ENCODE measurements at places on chromosomes 11 and 22. TPM values are rescaled to one million over a fixed set of nuclear protein-coding genes. Genes with fewer than 3 reads are reported as not detected.

DNA sequence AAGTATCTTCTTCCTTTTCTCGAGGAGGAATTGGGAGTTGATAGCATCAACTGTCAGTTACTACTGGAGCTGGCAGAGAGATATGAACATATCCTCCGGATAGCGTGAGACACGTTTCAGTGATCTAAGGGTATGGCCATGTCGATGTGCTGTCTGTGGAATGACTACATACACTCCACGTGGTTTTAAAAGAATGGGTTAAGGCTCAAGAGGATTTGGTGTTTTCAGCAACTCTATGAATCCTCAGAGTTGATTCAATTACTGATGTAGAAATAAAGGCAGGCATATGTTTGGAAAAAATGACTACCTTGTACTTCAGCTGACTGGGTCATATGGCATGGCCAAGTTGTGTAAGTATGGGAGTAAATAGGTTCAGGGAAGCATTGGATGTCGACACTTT lies 22.9 kb downstream of the MMP13 start:
- H3K4me1 ChIP-seq, result no peaks in the 10 kb centered on the region
- H3K36me3 ChIP-seq, result no peaks in the 10 kb centered on the region
- no peaks in the 10 kb centered on the region for H3K27me3 ChIP-seq
- no peak overlapping the region for H3K27ac ChIP-seq

DNA sequence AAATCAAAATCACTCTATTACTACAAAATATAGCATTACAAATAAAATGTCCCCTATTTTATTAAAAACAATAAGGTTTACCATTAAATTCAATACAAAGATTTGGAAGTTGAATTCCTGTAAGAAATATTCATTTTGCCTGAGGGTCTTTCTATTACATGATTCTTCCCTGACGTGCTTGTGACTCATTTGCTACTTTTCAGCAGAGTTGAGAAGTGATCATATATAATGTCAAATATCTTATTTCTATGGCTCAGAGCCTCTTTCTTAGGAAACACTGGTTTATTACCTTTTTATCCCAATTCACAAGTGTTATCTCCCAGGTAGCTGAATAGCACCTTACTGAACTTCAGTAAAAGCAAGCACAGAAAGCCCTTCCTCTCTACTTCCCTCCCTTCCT lies 65.2 kb upstream of the CNTN5 start:
- H3K4me3 ChIP-seq, result no peak overlapping the region
- no peak for DNase-seq
- no peaks in the 10 kb centered on the region for H3K36me3 ChIP-seq
- no peak overlapping the region for H3K27ac ChIP-seq
- no peaks in the 10 kb centered on the region for H3K27me3 ChIP-seq

The HOATZ gene
- not detected for total RNA-seq

The DAGLA gene
- total RNA-seq, result 4.3 TPM

GRCh38 chr11:64517992-64518391 lies 73.0 kb upstream of the SLC22A12 start:
- no peak overlapping the region for H3K27ac ChIP-seq
- H3K27me3 ChIP-seq, result no peaks in the 10 kb centered on the region
- peak; percentile 26 for DNase-seq
- H3K36me3 ChIP-seq, result no peaks in the 10 kb centered on the region
- H3K4me1 ChIP-seq, result no peaks in the 10 kb centered on the region

DNA sequence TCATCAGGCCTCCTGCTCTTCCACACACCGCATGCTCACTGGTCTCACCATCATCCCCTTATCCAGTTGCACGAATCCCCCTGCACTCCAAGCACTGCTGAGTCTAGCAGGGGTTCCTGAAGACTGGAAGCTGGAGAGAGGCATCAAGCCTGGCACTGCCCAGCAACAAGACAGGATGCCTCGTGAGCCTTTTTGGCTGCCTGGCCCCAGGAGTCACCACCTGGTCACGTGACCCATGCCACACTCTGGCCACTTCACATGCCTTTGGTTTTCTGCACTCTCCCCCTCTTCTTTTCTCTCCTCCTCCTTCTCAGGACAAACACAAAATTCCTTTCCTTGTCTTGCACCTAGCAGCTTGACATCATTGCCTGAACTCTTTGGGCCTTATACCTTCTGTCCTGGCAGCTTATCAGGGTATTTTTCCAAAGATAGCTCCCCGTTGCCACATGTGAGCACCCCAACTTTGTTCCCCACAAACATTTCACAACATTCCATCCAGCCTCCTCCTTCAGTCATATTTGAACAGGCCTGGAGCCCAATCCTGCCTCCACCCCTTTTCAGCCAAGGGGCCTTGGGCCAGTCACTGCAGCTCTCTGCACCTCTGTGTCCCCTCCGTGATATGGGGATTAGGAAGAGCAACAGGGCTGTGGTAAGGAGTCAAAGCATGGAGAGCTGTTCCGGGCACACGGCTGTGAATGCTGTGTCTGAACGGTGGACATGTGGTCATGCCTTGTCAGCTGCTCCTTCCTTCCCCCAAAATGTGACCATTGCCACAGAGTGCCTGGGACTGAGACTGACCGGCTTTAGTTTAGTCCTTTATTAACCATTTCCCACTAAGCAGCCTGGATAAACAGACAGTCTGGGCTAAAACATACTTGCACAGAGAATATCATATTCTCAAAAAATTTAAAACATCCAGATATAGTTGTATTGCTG lies 2.8 kb upstream of the PACSIN2 start:
- no peaks in the 10 kb centered on the region for H3K27me3 ChIP-seq
- no peak overlapping the region for H3K4me3 ChIP-seq
- peaks cover 2% of the 10 kb centered on the region for H3K4me1 ChIP-seq
- H3K36me3 ChIP-seq, result peaks cover 5% of the 10 kb centered on the region

The MS4A4E gene
- not detected for total RNA-seq

GRCh38 chr11:92775003-92775676 lies 194.3 kb upstream of the MTNR1B start:
- no peaks in the 10 kb centered on the region for H3K36me3 ChIP-seq
- no peak for DNase-seq
- H3K27ac ChIP-seq, result no peak overlapping the region
- no peak overlapping the region for H3K4me3 ChIP-seq
- no peaks in the 10 kb centered on the region for H3K4me1 ChIP-seq

DNA sequence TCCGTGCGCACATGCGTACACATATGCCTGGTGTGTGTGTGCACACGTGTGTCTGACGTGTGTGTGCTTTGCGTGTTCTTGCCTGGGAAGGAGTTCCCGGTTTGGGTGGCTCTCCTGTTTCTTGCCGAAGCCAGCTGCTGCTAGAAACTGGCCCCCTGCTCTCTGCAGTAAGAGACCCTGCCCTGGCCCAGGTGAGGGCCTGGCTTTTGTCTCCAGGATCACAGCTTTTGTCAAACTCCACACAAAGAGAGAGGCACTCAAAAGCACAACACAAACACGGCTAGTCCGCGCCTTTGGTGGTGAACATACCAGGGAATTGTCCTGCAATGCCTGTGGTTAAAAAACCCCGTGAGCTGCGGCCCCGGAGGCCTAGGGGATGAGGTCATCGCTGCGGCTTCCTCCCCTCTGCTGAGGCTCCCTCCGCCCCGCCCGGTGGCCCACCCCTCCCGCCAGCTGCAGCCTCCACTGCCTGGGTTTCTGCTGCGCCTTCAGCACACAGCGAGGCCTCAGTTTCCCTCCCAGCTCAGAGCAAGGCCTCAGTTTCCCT lies 88.9 kb downstream of the KCNQ1 start:
- peak overlapping the region; percentile 9 for H3K4me3 ChIP-seq
- peaks cover 2% of the 10 kb centered on the region for H3K4me1 ChIP-seq
- H3K27ac ChIP-seq, result peak overlapping the region; percentile 2
- peak; percentile 88 for DNase-seq
- no peaks in the 10 kb centered on the region for H3K36me3 ChIP-seq

GRCh38 chr11:119758291-119758690 lies 29.3 kb upstream of the NECTIN1 start:
- DNase-seq, result no peak
- no peaks in the 10 kb centered on the region for H3K27me3 ChIP-seq
- H3K36me3 ChIP-seq, result no peaks in the 10 kb centered on the region
- H3K4me1 ChIP-seq, result no peaks in the 10 kb centered on the region
- H3K4me3 ChIP-seq, result no peak overlapping the region
- no peak overlapping the region for H3K27ac ChIP-seq

- H3K36me3 ChIP-seq, result no peaks in the 10 kb centered on the region
- no peak for DNase-seq
- no peaks in the 10 kb centered on the region for H3K27me3 ChIP-seq
- H3K4me1 ChIP-seq, result no peaks in the 10 kb centered on the region
- H3K27ac ChIP-seq, result no peak overlapping the region
- H3K4me3 ChIP-seq, result no peak overlapping the region
Measured at GRCh38 chr11:102767800-102768199, 12.6 kb downstream of the MMP10 start.

DNA sequence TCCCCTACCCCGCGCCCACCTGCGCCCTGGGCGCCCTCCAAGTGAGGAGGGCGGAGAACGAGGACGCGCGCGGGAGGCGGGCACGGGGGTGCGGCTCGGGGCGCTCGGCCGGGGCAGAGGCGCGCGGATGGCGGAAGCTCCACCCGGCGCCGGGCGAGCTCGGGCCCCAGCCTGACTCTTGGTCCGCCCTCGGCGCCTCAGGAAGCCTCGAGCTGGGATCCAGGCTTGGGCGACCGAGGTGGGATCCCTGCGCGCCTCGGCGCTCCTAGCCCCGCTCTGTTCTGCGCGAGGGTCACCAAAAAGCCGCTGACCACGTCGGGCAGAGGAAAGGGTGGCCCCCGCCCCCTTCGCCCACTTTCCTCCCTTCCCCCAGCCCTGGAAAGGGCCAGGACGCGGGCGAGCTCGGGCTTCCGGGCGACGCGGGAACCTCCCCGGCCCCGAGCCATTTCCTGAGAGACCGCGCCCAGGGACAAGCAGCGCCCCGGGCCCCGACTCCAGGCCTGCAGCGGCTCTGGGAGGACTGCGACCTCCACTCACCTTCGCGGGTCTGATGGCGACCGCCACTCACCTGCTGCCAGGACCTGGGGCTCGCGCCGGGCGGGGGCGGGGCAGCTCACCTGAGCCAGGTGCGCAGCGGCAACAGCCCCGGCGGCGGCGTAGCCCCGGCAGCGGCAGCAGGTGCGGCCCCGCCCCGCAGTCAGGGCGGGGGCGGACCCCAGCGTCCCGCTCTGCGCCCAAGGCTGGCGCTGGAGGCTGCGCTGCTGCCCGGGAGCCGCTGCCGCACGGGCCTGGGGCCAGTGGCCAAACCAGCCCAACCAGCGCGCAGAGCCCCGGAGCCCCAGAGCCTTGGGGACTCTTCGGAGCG lies 2.2 kb upstream of the SIGIRR start:
- H3K36me3 ChIP-seq, result no peaks in the 10 kb centered on the region
- peak overlapping the region; percentile 79 for H3K4me3 ChIP-seq
- peak; percentile 89 for DNase-seq
- H3K27me3 ChIP-seq, result no peaks in the 10 kb centered on the region

DNA sequence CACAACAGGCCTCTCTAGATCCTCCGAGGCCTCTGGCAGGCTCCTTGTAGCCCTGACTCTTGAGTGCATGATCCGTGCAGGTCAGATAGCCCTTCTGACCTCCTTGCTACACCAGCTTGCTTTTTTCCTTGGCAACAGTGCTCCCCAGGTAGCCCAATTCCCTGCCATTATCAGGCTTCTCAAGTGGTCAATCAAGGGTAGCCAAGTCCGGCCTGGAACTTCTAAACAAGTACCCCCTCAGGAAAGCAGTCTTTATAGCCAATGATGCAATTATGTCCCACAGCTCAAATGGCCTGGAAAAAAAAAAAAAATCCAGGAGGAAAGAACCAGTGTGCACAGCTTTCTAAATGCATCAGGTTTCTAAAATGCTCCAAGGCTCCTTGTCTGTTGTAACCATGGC lies 59.8 kb downstream of the TENM4 start:
- H3K27ac ChIP-seq, result no peak overlapping the region
- H3K36me3 ChIP-seq, result no peaks in the 10 kb centered on the region
- DNase-seq, result no peak
- peaks cover 6% of the 10 kb centered on the region for H3K4me1 ChIP-seq
- no peak overlapping the region for H3K4me3 ChIP-seq

DNA sequence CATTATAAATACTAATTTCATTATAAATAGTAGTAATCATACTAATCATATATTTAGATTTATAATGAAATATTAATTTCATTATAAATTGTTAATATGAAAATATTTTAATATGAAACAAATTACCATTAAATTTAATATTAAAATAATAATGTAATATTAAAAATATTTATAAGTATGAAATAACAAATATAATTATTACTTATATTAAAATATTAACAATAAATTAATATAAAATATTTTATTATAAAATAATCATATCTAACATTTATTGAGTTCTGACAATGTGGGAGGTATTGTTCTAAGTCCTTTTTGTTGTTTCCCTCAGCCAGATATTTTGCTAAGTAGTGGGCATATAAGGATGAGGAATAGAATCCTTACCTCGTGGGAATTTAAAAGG lies 1341.4 kb downstream of the LRRC4C start:
- H3K27me3 ChIP-seq, result no peaks in the 10 kb centered on the region
- H3K36me3 ChIP-seq, result peaks cover 11% of the 10 kb centered on the region
- H3K4me1 ChIP-seq, result no peaks in the 10 kb centered on the region

- DNase-seq, result no peak
- H3K27me3 ChIP-seq, result no peaks in the 10 kb centered on the region
- H3K36me3 ChIP-seq, result peaks cover 9% of the 10 kb centered on the region
- no peak overlapping the region for H3K4me3 ChIP-seq
Measured at GRCh38 chr11:122418032-122418431, 237.5 kb upstream of the UBASH3B start.

The GLYATL1 gene
- total RNA-seq, result 2.1 TPM

DNA sequence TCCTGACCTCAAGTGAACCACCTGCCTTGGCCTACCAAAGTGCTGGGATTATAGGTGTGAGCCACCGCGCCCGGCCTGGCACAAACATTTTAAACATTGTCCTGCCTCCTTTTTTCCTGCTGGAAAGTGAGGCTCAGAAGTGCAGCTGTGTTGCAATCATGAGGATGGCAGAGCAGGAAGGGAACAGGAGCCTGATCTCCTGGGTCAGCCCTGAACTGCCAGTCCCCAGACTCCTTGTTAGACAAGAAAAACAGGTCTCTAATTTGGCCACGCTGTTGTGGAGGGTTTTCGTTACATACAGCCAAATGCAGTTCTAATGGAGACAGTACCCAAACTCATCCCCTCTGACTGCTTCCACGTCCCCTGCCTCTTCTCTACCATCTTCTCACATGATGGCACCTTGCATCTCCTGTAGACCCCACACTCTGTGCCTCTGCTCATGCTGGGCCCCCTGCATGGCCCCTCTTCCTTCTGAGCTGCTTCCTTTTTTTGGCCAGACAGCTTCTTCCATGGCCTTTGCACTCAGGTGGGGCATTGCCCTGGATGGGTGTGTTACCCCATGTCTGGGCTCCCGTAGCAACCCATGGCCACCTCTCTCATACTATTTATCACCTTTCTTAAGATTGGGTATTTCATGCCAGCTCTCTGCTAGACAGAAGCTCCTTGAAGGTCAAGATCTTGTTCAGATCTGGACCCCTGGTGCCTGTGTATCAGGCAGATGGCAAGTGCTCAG lies 227.1 kb downstream of the CEP164 start:
- no peaks in the 10 kb centered on the region for H3K27me3 ChIP-seq
- no peak overlapping the region for H3K27ac ChIP-seq
- H3K4me3 ChIP-seq, result no peak overlapping the region

The LMO2 gene
- 0.48 TPM for total RNA-seq

The NECTIN1 gene
- total RNA-seq, result 121 TPM

DNA sequence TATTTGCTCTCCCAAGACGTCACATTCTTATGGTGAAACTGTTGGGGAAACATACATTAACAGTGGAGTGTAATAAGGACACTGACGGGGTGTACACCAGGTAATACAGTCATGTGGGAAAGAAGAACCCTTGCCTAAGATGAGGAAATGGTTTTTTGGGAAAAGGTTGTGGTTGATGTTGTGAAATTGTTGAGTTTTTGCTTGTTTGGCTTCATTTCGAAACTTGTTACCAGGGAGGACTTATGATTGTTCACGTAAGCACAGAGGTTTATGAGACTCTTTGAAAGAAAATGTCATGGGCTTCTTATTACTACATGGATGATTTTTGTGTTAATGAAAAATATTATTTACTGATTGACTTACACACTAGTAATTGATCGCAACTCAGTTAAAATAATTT lies 16.8 kb downstream of the ANO3 start:
- DNase-seq, result no peak
- no peaks in the 10 kb centered on the region for H3K36me3 ChIP-seq
- no peak overlapping the region for H3K27ac ChIP-seq
- H3K4me3 ChIP-seq, result no peak overlapping the region
- no peaks in the 10 kb centered on the region for H3K4me1 ChIP-seq

All from H9 (cell line).